ENCODE measurements at places on chromosomes 6 and 20.

DNA sequence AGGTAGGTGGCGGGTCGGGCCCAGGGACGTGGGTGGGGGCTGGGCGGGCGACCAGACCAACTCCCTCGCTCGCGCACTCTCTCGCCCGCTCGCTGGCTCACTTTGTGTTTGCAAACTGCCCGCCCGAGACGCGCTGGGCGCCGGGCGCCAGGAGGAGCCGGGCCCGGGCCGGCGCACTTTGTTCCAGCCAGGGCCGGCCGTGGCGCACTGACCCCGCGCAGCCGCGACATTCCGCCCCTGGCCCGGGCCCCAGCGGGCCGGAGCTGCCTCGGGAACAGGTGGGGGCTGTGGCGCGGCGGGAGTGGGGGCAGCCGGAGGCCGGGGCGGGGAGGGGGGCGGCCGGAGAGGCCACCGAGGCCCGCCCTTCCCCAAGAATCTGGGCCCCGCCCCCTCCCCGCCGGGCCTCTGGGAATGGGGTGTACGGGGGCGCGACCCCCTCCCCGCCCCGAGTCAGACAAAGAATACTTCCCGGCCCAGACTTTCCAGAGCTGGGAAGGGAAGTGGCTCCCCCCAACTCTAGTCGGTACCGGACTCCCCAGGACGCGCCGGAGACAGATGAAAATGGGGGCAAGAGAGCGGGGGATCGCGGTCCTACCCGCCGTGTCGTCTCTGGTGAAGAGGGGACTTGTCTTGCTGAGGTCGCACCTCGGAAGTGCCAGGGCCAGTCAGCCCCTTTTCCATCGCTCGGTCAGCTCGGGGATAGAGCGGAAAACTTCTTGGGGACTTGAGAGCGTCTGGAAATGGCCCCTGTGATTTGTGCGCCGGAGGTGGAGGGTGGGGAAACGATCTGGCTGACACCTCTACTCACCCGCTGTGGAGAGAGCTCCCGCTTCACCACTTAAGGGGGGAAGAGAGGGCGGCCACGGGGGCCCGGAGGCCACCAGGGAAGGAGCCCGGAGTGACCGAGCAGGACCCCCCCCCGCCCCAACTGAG lies 951 bp downstream of the FOXP4 start:
- peak; percentile 41 for DNase-seq

- no peak for DNase-seq
These were observed 2.7 kb upstream of the TRERF1 start for GRCh38 chr6:42454428-42454791.

DNA sequence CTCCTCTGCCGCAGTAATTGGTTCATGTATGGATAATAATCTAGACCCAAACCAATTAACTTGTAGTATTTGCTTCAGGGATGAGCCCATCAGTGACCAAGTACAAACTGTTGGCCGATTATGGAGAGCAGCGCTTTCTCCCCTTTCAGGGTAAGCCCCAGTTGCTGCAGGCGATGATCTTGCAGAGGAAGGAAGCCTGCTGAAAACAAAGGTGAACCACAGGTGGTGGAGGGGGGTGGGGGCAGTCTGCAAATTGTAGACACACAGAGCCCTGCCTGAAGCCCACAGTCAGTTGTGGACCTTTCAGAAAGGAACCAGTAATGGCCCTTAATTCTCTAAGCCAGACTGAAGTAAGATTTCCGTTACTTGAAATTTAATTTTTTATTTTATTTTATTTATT lies 167.9 kb upstream of the JARID2 start:
- DNase-seq, result no peak

- no peak for DNase-seq
These were observed 2.7 kb downstream of the ADAM33 start for GRCh38 chr20:3678856-3679720.

DNA sequence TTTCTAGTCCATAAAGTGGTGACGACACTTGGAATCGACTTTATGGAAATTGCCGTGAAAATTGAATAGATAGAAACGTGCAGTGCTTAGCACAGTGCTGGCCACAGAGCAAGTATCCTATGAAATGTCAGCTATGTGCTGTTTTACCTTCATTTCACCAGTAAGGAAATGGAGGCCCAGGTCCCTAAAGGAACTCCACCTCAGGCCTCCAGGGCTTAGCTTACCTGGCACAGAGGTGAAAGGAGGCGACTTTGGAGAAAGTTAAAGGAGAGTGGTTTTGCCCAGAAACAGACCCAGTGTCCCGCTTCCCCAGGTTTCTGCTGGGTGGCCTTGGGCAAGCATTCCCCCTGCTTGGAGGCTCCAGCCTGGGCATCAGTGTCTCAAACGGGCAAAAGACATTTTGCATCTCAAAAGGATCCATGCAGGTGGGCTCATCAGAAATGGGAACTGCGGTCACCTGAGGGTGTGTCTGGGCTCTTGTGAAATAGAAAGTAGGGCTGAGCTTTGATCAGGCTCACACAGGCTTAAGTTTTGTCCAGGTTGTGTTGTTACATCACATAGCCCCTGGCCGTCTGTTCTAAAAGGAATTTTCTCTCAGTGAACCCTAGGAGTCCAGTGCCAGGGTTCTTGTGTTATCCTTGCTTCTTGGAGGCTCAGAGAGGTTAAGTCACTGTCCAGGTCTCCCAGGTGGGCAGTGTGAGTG lies 6.8 kb upstream of the TULP1 start:
- DNase-seq, result no peak

- DNase-seq, result no peak
These were observed 1092.0 kb downstream of the GRIK2 start for GRCh38 chr6:102485480-102485879.

DNA sequence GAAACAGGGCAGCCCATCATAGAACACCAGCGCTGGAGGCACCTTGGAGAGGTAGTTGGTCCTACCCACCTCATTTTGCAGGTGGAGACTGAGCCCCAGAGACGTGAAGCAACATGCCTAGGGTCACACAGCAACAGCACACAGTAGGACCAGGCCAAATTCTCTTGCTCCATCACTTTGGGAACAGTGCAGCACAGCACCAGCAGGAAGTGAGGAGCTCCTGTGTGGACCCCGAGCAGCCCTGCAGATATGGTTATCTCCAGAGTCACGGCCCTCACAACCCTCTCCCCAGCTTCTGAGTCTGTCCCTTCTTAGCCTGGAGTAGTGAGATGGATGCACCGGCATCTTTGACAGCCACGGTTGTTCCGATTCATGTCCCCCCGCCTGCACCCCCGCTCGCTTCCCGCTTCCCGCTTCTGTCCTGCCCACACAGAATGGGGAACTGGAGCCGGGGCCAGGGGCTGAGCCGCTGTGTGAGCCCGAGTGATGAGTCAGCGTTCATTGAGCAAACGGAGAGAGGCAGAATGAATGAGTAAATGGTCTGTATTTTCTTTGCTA lies 72.6 kb upstream of the DUSP22 start:
- no peak for DNase-seq

GRCh38 chr6:119856136-119856535 lies 506.6 kb upstream of the MAN1A1 start:
- no peak for DNase-seq

DNA sequence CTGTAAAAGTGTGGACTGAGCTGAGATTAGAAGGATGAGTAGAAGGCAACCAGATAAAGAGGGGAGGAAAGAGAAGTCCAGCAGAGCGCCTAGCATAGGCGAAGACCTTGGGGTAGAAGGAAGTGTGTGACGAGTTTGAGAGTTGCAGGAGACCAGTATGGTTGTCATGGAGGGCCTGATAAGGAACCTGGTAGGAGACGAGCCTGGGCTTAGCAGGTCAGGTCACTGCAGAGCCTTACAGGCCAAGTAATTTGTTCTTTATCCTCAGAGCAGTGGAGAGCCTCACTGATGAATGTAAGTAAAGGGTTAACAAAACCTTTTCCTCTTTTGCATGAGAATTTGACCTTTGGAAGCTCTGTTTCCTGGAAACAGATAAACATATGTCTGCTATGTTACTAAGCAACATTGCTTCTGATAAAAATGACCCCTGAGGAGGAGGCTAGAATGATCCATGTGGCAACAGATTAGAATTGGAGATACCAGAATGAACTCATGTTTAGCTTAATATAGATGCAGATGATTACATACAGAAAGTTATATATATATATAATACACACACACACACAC lies 2.9 kb upstream of the TMEM74B start:
- DNase-seq, result no peak

GRCh38 chr20:38129248-38129865 lies 35.7 kb downstream of the TGM2 start:
- peak; percentile 16 for DNase-seq

DNA sequence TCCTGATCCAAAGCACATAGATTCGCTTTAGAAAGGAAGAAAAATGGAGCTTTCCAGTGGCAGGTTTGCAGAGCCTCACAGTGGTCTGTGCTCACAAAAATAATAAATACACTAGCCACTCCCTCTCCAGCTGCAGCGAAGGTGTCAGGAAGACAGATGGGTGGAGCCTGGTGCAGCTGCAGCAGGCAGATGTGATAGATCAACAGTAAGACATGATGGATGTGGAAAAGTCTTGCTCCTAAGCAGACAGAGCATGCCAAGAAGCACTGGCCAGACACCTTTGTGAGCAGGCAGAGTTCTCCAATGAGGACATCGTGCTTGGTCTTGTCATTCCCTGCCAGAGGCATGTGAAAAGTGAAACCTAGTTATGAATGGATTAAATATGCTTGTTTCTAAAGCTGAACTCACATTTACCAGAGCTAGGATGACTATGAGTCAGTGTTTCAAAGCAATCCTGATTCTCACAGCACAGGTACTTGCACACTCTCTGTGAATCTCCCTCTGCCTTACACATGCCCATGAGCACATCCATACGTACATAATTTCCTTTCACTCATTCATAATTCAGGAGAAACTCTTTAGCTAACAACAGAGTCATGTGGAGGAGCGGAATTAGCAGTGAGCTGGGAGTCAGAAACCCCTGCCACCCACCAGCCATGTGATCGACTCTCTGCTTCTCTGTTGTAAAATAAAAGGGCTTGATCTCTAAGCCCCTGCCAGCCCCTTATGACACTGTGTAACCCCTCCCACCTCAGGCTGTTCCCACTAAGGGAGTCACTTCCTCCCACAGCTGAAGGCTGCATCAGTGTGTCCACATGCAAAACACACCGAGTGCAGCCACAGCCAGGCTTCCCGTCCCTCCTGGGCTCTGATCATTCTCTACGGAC lies 111.2 kb downstream of the SCML4 start:
- peak; percentile 41 for DNase-seq

DNA sequence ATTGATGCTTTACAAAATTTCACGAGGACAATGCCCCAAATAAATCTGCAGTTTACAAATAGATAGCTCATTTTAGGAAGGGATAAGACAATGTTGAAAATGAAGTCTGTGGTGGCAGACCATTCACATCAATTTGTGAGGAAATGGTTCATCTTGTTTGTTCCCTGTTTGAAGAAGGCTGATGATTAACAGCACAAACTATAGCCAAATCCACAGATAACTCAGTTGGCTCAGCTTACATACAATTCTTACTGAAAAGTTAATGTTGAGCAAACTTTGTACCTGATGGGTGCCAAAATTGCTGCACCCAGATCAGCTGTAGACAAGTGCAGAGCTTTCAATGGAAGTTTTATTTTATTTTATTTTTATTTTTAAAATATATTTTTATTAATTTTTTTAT lies 763.9 kb downstream of the DOK5 start:
- no peak for DNase-seq

DNA sequence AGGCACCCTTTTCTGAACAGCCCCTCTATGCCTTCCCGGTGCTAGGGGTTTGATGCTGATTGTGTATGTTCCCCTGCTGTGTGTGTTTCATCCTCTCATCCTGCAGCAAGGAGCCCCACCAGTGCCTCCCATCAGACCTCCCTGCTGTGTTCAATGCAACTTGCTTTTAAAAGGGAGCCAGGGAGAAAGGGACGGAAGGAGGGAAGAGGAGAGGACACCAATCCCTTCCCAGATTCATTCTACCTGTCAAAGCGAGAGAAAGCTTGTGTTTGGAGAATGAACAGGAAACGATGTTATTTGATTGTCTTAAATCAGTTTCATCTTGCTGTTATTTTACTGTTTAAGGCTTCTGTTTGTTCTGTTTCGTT lies 259.2 kb downstream of the ADGB start:
- DNase-seq, result no peak

DNA sequence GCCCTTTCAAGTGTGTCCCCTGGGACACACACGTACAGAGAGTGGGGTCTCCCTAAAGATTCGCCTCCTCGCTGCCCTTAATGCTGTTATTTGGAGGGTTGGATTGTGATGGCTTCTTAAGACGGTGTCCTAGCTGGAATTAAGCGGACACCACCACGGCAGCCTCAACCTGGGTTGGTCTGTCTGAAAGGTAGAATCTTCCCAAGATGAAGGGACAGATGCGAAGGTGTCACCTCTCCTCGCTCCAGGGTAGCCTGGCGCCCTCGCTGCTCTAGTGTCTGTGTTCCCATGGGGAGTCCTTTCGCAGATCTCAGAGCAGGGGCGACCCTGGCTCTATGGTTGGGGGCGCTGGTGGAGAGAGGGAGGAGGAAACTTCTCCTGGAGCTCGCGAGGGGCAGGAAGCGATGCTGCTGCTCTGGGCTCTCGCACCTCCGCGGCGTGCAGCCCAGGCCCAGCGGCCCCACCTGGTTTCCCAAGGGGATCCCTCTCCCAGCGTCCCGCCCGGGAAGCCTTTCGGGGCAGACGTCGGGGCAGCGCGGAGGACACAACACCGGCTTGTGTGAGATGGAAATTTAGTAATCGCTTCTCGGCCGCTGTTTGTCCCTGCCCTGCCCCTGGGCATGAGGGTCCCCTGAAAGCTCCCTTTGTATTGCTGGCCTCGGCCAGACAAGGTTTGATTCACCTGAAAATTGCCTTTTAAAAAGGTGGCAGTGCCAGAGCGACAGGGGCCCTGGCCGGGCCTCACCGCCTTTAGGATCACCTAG lies 1.7 kb downstream of the RSPO3 start:
- peak; percentile 31 for DNase-seq

DNA sequence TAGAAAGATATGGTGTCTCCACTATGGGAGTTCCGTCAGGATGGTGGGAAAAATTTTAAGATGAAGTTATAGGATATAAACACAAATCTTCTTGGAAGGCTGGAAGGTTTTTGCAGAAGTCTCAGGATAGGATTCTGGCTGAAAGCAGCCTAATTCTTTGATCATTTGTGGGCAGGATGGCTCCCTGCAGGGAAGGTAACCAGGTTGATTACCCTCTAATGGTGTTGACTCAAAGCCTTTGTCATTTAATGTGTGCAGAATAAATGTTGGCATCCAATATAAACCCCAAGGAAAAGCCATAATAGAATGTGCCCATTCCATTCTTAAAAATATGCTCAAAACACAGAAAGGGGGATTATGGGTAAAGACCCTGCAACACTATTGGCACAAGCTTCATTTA lies 204.3 kb downstream of the EPM2A start:
- no peak for DNase-seq

GRCh38 chr6:142118328-142118727 lies 14.4 kb upstream of the GJE1 start:
- no peak for DNase-seq

- DNase-seq, result no peak
These were observed 241.9 kb upstream of the RAB32 start for GRCh38 chr6:146301764-146302163.

- no peak for DNase-seq
These were observed 179.1 kb upstream of the EYA4 start for GRCh38 chr6:133062077-133062476.

DNA sequence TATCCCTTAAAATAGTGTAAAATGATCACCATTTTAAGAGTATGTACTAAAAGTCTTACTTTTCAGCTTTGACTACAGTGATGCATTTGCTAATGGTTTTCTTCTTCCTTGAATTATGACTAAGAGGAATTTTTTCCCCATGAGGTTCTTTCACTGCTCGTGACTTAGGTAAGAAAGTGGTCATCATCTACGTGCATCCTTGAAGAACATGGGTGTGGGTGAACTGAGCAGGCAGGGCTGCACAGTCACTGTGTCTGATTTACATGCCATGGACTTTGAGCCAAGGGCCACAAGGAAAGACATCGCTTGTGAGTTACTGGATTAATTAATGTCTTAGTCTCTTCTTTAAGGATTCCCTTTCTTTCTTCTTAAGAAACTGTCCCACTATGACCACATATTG lies 33.3 kb downstream of the NQO2 start:
- DNase-seq, result no peak

Measured in uterus (tissue), 4 donors.